ENCODE measurements at places on chromosomes 16 and 17. TPM values are rescaled to one million over a fixed set of nuclear protein-coding genes. Genes with fewer than 3 reads are reported as not detected.

GRCh38 chr16:48381201-48381600 is 4.0 kb downstream of the SIAH1 start:
- H3K4me3 ChIP-seq = no peak overlapping the region
- no peaks in the 10 kb centered on the region for H3K36me3 ChIP-seq
- DNase-seq = no peak

- no peak overlapping the region for H3K27ac ChIP-seq
- no peak for DNase-seq
- H3K4me1 ChIP-seq = no peaks in the 10 kb centered on the region
- H3K4me3 ChIP-seq = no peak overlapping the region
- no peaks in the 10 kb centered on the region for H3K27me3 ChIP-seq
These were observed 14.7 kb downstream of the LAT start for GRCh38 chr16:28999577-28999976.

- peaks cover 5% of the 10 kb centered on the region for H3K27me3 ChIP-seq
- H3K36me3 ChIP-seq = no peaks in the 10 kb centered on the region
- no peak overlapping the region for H3K27ac ChIP-seq
- H3K4me1 ChIP-seq = no peaks in the 10 kb centered on the region
These were observed 87.2 kb upstream of the XYLT1 start for GRCh38 chr16:17557949-17558348.

- no peak overlapping the region for H3K27ac ChIP-seq
- DNase-seq = no peak
- no peaks in the 10 kb centered on the region for H3K36me3 ChIP-seq
- no peak overlapping the region for H3K4me3 ChIP-seq
These were observed 1.0 kb upstream of the CA7 start for GRCh38 chr16:66843191-66843590.

GRCh38 chr17:42653179-42654124 is 5.6 kb upstream of the TUBG2 start:
- no peaks in the 10 kb centered on the region for H3K4me1 ChIP-seq
- no peak for DNase-seq
- no peaks in the 10 kb centered on the region for H3K36me3 ChIP-seq
- peak overlapping the region; percentile 21 for H3K4me3 ChIP-seq
- no peaks in the 10 kb centered on the region for H3K27me3 ChIP-seq

GRCh38 chr16:87053016-87053982 is 263.9 kb downstream of the C16orf95 start:
- H3K4me1 ChIP-seq = no peaks in the 10 kb centered on the region
- H3K36me3 ChIP-seq = no peaks in the 10 kb centered on the region

DNA sequence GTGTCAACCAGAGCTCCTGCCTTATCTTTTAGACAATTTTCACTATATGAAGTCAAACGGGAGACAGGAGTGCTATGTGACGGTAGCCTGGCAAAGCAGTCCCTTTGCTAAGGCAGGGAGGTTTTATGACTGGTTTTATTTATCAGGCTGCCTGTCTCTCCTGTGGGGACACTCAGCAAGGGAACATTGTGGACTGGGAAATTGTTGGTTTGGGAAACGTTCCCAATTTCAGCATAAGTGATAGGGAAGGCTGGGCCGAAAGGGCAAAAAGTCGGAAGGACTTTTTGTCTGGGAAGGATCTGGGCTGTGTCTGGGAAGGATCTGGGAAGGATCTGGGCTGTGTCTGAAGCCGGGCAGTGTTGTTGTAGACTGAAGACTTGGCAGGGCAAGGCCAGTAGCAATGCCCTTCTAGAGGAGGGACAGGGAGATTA is 211.2 kb downstream of the PARN start:
- H3K36me3 ChIP-seq = no peaks in the 10 kb centered on the region
- no peak overlapping the region for H3K4me3 ChIP-seq
- no peaks in the 10 kb centered on the region for H3K27me3 ChIP-seq
- H3K27ac ChIP-seq = no peak overlapping the region
- H3K4me1 ChIP-seq = peaks cover 5% of the 10 kb centered on the region

- DNase-seq = no peak
- H3K4me3 ChIP-seq = no peak overlapping the region
- peaks cover 8% of the 10 kb centered on the region for H3K4me1 ChIP-seq
These were observed 3.9 kb upstream of the TRIM25 start for GRCh38 chr17:56917559-56918296.

DNA sequence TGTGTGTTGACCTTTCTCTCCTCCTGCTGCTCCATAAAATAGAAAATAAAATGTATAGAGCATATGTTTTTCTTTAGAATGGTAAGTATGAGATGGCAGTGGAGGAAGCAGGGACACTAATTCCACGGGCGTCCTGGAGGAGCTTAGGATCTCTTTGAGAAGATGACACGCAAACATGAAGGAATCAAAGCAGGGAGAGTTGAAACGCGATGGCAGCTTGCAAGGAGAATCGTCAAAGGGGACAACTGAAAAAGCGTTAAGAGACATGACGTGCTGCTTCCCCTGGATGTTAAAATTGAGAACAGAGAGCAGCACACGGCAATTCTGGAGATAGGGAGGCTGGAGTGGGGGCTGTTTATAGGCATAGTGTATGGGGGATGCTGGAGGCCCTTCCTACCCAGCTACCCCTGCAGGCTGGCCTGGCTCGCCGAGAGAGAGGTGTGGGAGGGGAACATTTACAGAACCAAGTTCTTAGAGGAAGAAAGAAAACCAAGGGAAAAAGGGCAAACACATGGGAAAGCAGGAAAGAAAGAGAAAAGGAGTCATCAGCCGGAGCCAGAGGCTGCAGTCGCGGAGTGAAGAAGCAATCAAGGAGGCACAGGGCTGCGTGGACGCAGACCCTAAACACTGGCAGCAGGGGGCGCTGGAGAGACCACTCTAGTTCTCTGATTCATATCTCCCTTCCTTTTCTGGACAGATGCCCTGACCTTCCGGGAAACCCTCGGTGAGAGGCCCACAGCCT is 55.8 kb downstream of the MYH13 start:
- no peaks in the 10 kb centered on the region for H3K27me3 ChIP-seq
- no peak overlapping the region for H3K27ac ChIP-seq
- H3K36me3 ChIP-seq = no peaks in the 10 kb centered on the region
- no peak overlapping the region for H3K4me3 ChIP-seq
- H3K4me1 ChIP-seq = no peaks in the 10 kb centered on the region
- DNase-seq = peak; percentile 62

- no peak overlapping the region for H3K4me3 ChIP-seq
- H3K36me3 ChIP-seq = no peaks in the 10 kb centered on the region
- DNase-seq = no peak
- H3K27me3 ChIP-seq = no peaks in the 10 kb centered on the region
- peak overlapping the region; percentile 98 for H3K27ac ChIP-seq
- H3K4me1 ChIP-seq = peaks cover 53% of the 10 kb centered on the region
These were observed 7.1 kb downstream of the ERBB2 start for GRCh38 chr17:39706921-39707337.

DNA sequence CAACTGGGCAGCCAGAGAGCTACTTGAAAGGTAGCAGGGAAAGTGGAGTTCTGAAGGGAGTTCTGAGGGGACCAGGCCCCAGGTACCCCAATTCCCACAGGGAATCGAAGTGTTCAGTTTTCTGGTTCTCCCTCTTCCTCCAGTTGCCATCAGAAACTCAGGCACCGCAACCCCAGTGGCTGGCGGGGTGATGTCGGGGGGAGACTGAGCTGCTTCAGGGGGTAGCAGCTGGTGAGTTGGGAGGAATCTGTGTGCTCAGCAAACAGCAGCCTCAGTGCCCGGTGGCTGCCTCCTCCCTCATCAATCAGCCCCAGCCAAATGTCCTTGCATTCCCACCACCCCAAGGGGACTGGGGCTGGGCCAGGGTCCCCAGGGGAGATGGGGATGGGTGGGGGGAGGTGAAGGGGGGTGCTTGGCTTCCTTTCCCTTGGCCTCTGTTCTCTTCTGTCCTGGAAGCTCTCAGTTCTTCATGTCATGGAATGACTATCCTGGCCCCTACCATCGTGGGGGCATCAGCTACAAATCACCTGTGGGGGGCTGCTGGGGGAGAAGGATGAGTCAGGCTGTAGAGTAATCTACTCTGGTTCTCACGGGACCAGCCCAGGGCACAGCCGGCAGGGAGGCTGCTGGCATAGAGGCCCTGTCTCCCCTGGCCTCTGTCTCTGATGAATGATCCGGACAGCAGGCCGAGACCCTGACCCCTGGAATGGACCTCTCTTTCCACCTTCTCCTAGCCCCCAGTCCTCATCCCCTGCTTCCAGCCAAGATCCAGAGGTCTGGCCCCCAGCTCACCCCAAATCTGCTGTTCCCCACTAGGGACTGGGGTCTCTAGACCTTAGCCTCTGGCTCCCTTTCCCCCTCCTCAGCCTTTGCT is 2.6 kb upstream of the DNAH2 start:
- no peaks in the 10 kb centered on the region for H3K27me3 ChIP-seq
- H3K36me3 ChIP-seq = no peaks in the 10 kb centered on the region
- H3K4me1 ChIP-seq = peaks cover 14% of the 10 kb centered on the region
- no peak overlapping the region for H3K27ac ChIP-seq

DNA sequence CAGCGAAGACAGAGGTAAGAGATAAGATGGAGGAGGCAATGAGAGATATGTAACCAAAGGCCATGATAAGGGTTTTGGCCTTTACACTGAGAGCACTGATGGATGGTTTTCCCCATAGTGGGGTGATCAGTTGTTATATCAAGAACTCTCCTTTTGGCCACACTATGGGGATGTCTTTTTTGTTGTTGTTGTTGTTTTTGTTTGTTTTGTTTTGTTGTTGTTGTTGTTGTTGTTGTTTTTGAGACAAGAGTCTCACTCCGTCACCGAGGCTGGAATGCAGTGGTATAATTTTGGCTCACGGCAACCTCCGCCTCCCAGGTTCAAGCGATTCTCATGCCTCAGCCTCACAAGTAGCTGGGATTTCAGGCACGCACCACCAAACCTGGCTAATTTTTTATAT is 244.8 kb upstream of the DYNLRB2 start:
- H3K27me3 ChIP-seq = no peaks in the 10 kb centered on the region
- H3K27ac ChIP-seq = no peak overlapping the region
- no peaks in the 10 kb centered on the region for H3K4me1 ChIP-seq
- no peak for DNase-seq
- H3K36me3 ChIP-seq = no peaks in the 10 kb centered on the region
- H3K4me3 ChIP-seq = no peak overlapping the region

GRCh38 chr16:28491230-28491969 is 474 bp downstream of the CLN3 start:
- peaks cover 5% of the 10 kb centered on the region for H3K4me1 ChIP-seq

GRCh38 chr16:4372001-4372577 is 441 bp downstream of the VASN start:
- peaks cover 64% of the 10 kb centered on the region for H3K4me1 ChIP-seq
- H3K27ac ChIP-seq = peak overlapping the region; percentile 95
- DNase-seq = no peak

DNA sequence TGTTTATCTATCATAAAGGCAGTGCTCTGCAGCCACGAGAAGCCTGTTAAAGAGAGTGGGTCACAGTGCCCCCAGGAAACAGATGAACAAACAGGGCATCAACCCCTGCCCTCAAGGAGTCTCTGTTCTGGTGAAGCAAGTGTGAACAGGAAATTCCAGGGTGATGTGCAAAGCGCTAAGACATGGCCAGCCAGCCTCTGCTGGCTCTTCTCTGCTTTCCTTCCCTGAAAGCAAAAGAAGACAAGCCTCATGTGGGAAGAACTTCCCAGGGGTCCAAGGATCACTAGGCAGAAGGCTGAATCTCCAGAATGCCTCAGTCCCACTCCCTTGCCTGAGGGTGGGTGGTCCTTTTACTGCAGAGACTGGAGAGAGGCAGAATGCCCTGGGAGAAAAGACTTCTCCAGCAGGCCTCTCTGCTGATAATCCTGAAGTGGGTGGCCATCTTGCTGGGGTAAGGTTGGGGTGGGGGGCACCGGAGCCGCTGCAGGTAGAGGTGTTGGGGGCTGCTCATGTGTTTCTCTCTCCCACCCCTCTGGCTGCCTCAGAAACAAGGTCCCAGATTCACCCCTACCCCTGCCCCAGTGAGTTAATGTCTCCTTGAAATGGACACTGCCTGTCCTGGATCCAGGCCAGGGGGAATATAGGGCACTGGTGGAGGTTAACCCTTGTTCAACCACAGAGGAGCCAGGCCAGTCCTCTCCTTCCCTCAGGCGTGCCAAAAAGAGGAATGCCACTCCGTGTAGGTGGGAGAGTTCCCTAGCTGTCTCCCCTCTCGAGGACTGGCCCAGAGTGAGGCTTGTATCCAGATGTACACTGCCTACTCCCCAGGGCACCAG is 2.4 kb downstream of the ANKRD13B start:
- peaks cover 4% of the 10 kb centered on the region for H3K4me1 ChIP-seq
- no peak for DNase-seq
- H3K27me3 ChIP-seq = no peaks in the 10 kb centered on the region
- H3K4me3 ChIP-seq = no peak overlapping the region
- H3K27ac ChIP-seq = no peak overlapping the region

- no peak for DNase-seq
- H3K36me3 ChIP-seq = peaks cover 38% of the 10 kb centered on the region
- no peaks in the 10 kb centered on the region for H3K27me3 ChIP-seq
- H3K4me1 ChIP-seq = peaks cover 69% of the 10 kb centered on the region
- H3K4me3 ChIP-seq = no peak overlapping the region
- H3K27ac ChIP-seq = peak overlapping the region; percentile 89
These were observed 10.5 kb downstream of the POLDIP2 start for GRCh38 chr17:28346746-28347246.

- H3K27ac ChIP-seq = peak overlapping the region; percentile 73
- no peak for DNase-seq
- H3K4me3 ChIP-seq = no peak overlapping the region
- H3K36me3 ChIP-seq = peaks cover 4% of the 10 kb centered on the region
These were observed 2.0 kb downstream of the MAZ start for GRCh38 chr16:29808219-29808900.

DNA sequence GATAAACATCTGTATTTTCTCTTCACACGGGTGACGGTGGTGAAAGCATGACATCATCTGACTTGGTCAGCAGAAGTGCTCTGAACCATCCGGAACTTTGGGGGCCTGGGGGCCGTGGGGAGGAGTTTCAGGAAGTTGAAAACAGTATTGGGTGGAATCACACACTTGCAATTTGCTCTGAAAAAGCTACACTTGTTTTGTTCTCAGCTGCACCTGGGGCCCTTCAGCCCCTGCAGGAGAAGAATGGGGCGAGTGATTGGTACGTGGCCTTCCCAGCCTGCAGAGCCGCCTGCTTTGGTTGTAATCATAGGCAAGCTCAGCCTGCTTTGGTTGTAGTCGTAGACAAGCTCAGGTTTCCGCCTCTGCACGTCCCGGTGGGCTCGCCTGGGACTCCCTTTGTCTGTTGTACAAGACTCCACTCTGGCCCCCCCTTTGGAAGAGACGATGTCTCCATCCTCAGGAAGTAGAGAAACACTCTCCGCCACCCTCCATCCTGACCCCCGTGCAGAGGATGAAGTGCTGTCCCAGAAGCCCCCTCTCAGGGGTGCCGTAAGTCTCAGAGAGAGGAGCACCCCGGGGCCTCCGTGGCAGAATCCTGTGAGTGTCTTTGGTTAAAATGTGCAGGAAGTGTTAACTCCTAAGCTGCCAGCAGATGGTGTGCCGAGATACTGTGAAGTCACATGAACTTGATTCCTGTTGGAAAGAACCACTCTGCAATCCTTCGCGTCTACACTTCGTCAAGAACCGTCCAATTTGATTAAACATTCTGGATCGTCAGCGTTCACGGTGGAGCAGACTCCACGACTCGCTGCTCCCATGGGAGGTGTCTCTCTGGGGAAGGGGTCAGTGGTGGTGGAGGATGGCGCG is 5.4 kb downstream of the BANP start:
- peaks cover 38% of the 10 kb centered on the region for H3K4me1 ChIP-seq
- DNase-seq = no peak
- no peaks in the 10 kb centered on the region for H3K27me3 ChIP-seq

Gene TPSG1
- 0.55 TPM for polyA plus RNA-seq

Gene EFNB3
- polyA plus RNA-seq = 0.80 TPM

Gene ADAD2
- 0.44 TPM for polyA plus RNA-seq

Gene ABCA6
- polyA plus RNA-seq = 37.5 TPM

Gene TMEM204
- polyA plus RNA-seq = 9.8 TPM

Gene TIGD7
- 0.71 TPM for polyA plus RNA-seq

Gene NEURL4
- 0.76 TPM for polyA plus RNA-seq

Gene CD300E
- 0.07 TPM for polyA plus RNA-seq

Gene SULT1A4
- polyA plus RNA-seq = 11.1 TPM

Gene PIRT
- 0.18 TPM for polyA plus RNA-seq

Gene OR4D1
- not detected for polyA plus RNA-seq

Gene TMEM114
- not detected for polyA plus RNA-seq

Gene CIAO3
- 13.2 TPM for polyA plus RNA-seq

All from liver (tissue), 10 donors.